OCI-LY7 (cell line): ENCODE measurements at places on chromosomes 5 and 9. TPM values are rescaled to one million over a fixed set of nuclear protein-coding genes. Genes with fewer than 3 reads are reported as not detected.

Gene HEXB
- 35.4 and 36.2 TPM in 2 replicates for total RNA-seq

Gene LRRC19
- not detected in 2 replicates for total RNA-seq

Gene STKLD1
- total RNA-seq: 0.81 and 1.4 TPM in 2 replicates

Gene TAF11L6
- total RNA-seq: not detected in 2 replicates

Gene SMC2
- total RNA-seq: 87.4 and 89.3 TPM in 2 replicates

Gene DRD1
- not detected in 2 replicates for total RNA-seq

Gene AQP7
- 1.4 and 2.2 TPM in 2 replicates for total RNA-seq

Gene CDK9
- total RNA-seq: 123 and 136 TPM in 2 replicates

Gene PLCXD3
- total RNA-seq: not detected in 2 replicates

Gene PAPPA
- not detected in 2 replicates for total RNA-seq

Gene QRFP
- total RNA-seq: not detected in 2 replicates

- DNase-seq: no peak
These were observed 7.0 kb downstream of the MAMDC4 start for GRCh38 chr9:136858844-136859757.

DNA sequence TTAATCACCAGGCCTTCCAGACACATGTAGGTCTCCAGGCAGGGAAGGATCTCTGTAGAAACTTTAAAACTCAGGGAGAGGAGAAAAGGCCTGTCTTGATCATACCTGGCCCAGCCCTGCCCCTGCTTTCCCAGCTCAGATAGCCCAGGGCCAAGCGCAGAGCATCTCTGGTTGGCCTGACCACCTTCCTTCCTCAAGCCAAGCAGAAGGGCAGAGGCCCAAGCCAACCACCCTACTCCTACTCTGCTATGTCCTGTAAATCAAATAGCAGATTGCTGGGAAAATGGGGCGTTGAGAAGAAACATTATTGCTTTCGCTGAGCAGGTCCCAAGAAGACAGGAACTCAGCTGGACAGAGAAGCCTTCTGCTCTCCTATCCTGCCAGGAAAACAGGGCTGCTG, 14.3 kb downstream of the ENHO start:
- DNase-seq: no peak

DNA sequence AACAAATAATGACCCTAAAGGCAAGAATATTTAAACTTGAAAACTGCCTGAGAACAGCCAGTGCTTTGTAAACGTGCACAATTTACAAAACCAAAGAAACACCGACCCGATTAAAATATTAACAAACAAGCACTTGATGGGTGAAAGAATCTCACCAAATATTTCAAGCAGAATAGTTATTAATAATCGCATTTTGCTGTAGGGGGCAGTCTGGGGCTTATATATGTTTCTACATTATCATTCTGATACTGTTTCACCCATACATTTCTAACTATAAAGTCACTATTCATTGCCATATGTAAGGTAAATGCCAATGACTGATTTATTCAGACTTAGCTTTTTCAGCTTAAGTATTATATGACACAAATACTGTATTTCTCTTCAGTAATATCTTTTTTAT, 37.7 kb downstream of the UBAP2 start:
- DNase-seq: peak; percentile 64

- no peak for DNase-seq
These were observed 86.5 kb downstream of the MTRR start for GRCh38 chr5:7955476-7955875.

- DNase-seq: peak; percentile 20
These were observed 329.5 kb downstream of the ICE1 start for GRCh38 chr5:5751987-5752386.

- no peak for DNase-seq
These were observed 284.9 kb downstream of the BNC2 start for GRCh38 chr9:16585591-16585990.

DNA sequence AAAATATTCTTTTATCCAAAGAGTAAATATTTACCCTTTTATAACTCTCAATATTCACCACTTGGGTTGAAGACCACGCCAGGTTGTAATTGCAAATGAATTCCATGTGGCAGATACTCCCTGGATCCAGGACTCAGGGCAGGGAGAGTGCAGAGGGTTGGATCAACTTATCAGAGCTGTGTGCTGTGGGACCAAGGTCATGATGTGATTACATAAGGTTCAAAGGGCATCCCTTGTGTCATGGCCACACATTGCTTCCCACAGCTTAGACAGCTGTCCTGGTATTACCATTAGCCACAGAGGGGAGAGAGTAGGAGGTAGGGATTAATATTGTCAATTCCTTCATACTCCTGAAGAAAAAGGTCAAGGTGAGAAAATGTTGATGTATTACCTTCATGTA, 133.9 kb downstream of the JAKMIP2 start:
- no peak for DNase-seq

GRCh38 chr9:79572032-79572607, 355 bp downstream of the TLE4 start:
- no peak for DNase-seq

GRCh38 chr9:123373946-123374345, 17.9 kb downstream of the CRB2 start:
- DNase-seq: no peak

DNA sequence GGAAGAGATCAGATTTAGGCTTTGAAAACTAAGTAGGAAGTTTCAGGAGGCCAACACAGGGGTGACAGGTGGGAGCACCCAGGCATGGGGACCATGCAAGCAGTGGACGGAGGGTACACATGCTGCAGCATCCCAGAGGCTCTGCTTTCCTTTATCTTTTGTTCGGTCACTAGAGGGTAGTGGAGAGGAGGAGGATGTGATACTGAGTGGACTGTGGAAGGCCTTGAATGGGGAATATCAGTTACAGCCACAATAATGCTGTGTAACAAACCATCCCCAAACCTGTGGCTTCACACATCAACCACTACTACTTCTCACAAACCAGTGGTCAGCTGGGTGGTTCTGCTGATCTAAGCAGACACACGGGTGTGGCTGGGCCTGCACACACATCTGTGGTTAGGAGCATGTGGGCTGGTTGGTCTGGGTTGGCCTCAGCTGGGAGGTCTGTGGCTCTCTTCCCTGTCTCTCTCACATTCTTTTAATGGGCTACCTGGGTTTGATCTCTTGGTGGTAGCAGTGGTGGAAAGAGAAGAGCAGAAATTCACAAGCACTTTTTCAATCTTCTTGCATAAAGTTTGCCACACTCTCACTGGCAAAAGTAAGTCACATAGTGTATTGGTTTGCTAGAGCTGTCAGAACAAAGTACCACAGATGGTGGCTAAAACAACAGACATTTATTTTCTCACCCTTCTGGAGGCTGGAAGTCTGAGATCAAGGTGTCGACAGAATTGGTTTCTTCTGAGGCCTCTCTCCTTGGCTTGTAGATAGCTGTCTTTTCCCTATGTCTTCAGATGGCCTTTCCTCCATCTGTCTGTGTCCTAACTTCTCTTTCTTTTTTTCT, 238.7 kb downstream of the AGTPBP1 start:
- DNase-seq: no peak

DNA sequence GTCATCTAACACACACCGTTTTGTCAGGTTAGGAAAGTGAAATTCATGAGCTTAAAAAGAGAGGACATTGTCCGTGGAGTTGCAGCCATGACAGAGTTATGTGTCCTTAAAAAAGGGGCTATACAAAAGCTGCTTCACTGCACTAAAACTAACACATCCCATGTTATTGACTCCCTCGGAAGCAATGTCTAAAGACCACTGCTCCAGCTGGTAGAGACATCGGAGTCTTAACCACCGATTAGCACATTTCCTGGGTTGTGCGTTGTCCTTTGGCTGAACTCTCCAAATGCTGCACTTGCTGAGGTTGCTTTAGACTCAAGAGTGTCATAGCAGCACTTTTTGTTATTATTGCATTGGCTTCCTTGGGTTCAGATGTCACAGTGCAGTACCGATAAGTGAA, 128.3 kb upstream of the C9orf72 start:
- no peak for DNase-seq

DNA sequence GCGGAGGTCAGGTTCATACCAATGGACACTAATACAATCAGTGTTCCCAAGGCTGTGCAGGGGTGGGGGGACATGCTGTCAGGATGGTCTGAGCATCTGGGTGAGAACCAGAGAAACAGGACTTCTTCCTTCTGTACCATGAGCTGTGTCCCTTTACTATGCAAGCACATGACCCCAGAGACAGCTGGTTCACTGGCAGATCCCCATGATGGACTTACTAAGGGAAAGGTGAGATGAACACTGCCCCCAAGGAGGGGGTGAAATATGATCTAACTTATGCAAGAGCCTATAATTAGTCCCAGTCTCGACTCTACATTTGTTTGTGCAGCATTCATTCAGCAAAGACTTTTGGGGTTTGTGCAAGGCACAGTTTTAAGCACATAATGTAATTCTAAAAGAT, 91.4 kb downstream of the LIFR start:
- no peak for DNase-seq

DNA sequence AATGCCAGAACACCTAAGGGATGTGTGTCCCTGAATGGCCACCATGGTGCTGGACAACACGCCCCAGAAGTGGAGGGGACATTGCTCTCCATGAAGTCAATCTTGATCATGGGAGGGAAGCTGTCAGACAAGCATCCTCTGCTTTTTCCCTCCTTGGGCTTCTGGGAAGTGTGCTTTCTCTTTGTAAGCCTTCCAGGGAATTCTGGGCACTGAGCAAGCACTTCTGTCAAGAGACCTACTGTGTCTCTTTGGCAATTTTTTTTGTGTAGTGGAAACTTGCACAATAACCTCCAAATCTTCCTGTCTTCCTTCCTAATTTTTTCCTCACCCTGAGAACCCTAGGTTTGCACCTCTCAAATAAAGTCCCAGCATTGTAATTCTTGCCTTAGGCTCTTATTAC, 132.0 kb downstream of the SEC61B start:
- no peak for DNase-seq

DNA sequence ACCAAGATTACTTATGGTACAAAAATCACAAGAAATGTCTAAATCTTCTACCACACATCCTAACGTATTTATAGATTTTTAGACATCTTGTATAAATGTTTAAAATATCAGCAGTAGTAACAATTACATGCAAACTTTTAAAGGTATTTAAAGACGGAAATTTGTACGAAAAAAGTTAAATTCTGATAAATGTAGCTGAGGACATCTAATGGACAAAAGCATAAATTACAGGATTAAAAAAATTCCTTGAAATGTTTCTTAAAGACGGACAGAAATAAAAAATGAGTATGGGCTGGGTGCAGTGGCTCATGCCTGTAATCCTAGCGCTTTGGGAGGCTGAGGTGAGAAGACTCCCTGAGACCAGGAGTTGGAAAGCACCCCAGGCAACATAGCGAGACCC, 15.8 kb downstream of the ERCC8 start:
- DNase-seq: no peak

GRCh38 chr9:32011049-32011448, 373.4 kb upstream of the ACO1 start:
- DNase-seq: no peak

DNA sequence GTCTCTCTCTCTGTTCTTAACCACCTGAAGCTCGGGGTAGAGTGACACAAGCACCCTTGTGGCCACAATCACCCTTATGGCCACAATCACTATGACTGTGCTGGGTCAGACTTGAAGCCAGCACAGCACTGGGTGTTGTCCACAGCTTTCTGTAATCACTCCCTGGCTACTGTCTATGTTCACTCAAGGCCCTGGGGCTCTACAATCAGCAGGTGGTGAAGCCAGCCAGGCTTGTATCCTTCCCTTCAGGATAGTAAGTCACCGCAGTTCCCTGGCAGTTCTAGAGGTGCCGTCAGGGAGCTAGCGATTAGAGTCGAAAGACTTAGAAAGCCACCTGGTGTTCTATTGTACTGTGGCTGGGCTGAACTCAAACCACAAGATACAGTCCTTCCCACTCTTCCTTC, 44.2 kb downstream of the GDA start:
- peak; percentile 7 for DNase-seq

DNA sequence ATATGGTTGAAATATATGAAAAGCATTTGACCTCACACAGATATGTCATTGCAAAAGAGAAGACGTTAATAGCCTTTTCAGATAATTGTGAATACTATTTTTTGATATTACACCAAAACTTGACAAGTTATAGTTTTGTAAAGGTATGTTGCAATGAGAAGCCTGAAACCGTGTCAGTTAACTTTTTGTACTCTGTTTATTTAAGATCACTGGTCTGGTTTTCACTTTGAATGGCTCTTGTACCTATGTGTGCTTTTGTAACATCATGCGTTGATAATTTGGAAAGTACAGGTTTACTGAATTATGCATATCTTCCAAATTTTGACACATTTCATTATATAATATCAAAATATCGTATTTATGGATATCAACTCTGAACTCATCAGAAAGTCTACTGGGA, 177.2 kb downstream of the PBX3 start:
- no peak for DNase-seq

DNA sequence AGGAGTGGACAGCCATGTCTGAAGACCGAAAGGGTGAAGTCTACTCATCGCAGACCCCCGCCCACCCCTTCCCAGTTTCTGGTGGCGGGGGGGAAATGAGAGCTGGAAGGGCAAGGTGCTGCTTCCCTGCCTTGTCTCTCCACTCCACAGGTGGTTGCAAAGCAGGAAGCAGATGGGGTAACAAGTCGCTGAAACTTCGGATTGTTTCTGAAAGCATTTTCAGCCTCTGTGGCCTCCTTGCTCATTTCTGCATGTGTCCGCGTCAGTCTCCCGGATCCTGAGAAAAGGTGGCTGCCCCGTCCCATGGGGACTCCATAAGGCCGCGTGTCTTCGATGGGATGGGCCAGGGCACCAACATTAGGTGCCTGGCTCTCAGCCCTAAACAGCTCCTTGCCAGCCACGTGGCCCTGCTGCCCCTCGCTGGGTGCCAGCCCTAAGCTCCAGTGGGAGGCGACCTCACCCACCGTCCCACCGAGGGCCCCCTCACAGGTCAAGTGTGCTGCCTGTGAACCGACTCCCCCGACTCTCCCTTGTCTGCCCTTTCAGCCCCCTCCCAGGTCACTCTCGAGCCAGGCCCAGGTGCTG, 971 bp downstream of the PHYKPL start:
- no peak for DNase-seq

- no peak for DNase-seq
These were observed 1.7 kb downstream of the ADAMTS19 start for GRCh38 chr5:129461711-129462332.

GRCh38 chr5:138504799-138505198, 38.2 kb downstream of the ETF1 start:
- no peak for DNase-seq

DNA sequence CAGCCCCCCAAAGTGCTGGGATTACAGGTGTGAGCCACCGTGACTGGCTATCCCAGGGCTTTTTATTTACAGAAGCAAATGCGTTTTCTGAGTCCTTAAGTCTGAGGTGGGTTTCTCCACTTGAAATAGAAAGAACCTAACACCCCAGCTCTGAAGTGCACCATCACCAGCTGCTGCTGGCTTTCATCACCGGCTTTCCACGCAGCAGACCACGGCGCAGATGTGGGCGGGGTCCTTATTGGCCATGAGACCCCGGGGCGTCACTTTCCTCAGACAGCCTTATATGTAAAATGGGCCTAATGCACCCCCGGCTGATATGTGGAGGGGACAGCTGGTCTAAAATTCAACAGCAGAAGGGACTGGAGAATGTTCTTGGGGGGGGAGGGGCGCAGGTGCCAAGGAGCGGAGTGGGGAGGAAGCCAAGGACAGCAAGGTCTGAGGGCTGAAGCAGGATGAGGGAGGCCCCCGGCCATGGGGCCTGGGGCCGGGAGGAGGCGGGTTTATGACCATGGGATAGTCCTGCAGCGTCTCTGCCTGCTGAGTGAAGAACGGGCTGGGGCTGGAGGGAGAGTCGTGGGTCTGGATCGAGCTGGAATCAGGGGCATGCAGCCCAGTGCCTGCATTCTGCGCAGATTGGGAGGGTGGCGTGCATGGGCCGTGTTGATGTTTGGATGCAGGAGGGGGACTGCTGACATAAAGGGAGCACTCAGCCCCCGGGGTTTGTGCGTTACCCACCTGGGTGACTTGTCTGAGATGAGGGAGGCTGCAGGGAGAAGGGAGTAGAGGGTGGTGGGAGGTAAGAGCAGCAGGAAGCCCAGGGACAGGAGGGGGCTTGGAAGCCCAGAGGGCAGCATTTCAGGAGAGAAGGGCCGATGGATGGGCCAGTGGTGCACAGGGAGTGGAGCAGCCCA, 30.2 kb downstream of the RASGEF1C start:
- DNase-seq: no peak
